H9 (cell line): ENCODE measurements at places on chromosomes 1 and 21.

DNA sequence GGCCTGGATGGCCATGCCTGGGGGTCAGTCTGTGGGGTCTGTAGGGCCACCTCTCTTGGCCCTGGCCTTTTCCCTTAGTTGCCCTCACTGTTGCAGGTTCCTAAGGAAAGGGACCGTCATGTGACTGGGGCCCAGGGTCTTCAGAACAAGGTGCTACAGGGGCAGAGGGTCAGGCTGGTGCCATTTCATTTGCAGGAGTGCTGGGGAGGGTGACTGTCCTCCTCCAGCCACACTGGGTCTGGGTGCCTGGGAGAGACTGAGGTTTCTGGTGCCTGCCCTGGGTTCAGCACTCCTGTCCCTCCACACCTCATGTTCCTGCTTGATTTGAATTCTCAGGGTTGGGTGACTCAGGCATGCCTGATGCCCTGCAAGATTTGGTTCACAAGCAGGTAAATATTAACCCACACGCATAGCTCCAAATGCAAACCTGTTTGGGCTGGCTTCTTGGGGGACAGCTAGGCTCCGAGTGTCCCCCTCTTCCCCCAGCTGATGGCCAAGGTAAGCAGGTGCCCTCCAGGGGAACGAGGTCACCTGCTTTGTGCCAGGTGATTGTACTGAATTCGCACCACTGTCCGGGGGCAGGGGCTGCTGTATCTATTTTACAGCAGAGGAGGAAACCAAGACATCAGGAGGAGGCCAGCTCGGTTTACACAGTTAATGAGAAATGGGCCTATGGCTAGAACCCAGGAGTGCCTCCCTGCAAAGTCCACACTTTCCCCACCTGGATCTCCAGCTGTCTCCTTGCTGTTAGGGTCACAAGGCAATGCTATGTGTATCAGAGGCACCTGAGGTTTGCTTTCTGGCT, 20.3 kb downstream of the ARHGEF10L start:
- no peak for DNase-seq

GRCh38 chr1:200464784-200465400, 55.1 kb upstream of the ZNF281 start:
- DNase-seq, result no peak

- DNase-seq, result no peak
These were observed 89.3 kb downstream of the ITPKB start for GRCh38 chr1:226649780-226650179.

- DNase-seq, result no peak
These were observed 44.9 kb upstream of the RAB3GAP2 start for GRCh38 chr1:220317161-220317560.

GRCh38 chr1:154223621-154224020, 2.9 kb downstream of the UBAP2L start:
- DNase-seq, result no peak

- no peak for DNase-seq
These were observed 42.4 kb upstream of the RUNX1 start for GRCh38 chr21:35091496-35091895.

DNA sequence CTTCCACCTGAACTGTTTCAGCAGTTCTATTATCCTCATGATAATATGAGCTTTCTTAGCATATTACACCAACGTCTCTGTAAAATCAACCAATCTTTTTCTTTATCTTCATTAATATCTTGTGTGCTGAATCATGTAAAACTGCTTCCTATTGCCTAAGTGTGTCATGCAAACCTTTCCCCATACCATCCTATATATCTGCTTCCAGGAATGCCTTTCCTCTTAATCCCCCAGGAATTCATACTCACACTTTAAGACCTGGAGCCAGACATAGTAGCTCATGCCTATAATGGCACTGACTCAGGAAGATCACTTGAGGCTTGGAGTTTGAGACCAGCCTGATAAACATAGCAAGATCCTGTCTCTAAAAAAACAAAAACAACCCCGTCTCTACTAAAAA, 183.9 kb downstream of the NRIP1 start:
- DNase-seq, result no peak

GRCh38 chr1:104295511-104295910, 545.8 kb downstream of the AMY1C start:
- DNase-seq, result no peak
